Calu3 (cell line): ENCODE measurements at places on chromosomes 2 and 18. TPM values are rescaled to one million over a fixed set of nuclear protein-coding genes. Genes with fewer than 3 reads are reported as not detected.
A peak's percentile ranks its signal among the peaks of the same experiment; 100 is the strongest.

DNA sequence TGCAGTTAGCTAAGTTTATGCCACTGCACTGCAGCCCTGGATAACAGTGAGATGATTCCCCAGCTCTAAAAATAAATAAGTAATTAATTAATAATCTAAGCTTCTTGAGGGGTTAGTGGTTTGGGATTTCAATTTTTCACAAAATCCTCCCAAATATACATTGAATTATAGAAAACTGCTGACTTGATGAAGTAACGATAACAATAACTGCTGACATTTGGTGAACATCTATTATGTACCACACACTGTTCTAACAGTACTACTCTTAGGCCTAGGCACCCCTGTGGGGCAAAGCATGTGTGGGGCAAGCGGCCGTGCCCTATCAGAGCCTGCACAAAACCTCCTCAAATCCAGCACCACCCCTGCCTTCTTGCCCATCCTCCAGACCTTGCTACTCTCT is 245.8 kb upstream of the EPHA4 start:
- no peaks in the 10 kb centered on the region for H3K27me3 ChIP-seq
- no peak overlapping the region for H3K27ac ChIP-seq
- no peak overlapping the region for H3K4me3 ChIP-seq
- H3K4me1 ChIP-seq: peaks cover 21% of the 10 kb centered on the region
- DNase-seq: no peak

GRCh38 chr18:78721981-78722380 is 257.6 kb upstream of the SALL3 start:
- no peaks in the 10 kb centered on the region for H3K27me3 ChIP-seq
- no peak for DNase-seq
- H3K27ac ChIP-seq: no peak overlapping the region
- H3K36me3 ChIP-seq: peaks cover 6% of the 10 kb centered on the region
- no peak overlapping the region for H3K4me3 ChIP-seq

GRCh38 chr2:150605664-150606063 is 118.2 kb upstream of the RND3 start:
- H3K27ac ChIP-seq: no peak overlapping the region
- H3K4me1 ChIP-seq: peaks cover 27% of the 10 kb centered on the region
- no peaks in the 10 kb centered on the region for H3K27me3 ChIP-seq
- H3K36me3 ChIP-seq: no peaks in the 10 kb centered on the region
- no peak overlapping the region for H3K4me3 ChIP-seq

DNA sequence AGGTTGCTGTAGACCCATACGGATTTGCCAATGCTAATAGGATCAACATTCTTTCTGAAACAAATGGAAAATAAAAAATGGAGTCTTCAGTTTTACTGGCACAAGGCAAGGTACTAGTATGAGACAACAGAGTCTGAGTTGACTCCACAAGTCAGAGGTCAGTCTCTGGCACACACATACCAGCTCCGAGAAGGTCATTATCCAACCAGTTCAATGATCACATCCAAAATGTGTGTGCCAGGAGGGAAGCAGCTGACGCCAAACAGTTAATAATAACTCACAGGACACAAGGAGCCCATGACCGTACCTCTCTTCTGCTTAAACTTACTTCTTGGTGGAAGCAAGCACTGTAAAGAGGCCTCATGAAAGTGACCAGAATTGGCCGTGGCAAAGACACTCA is 528.6 kb downstream of the ZNF516 start:
- DNase-seq: no peak
- peaks cover 6% of the 10 kb centered on the region for H3K36me3 ChIP-seq
- no peaks in the 10 kb centered on the region for H3K27me3 ChIP-seq

DNA sequence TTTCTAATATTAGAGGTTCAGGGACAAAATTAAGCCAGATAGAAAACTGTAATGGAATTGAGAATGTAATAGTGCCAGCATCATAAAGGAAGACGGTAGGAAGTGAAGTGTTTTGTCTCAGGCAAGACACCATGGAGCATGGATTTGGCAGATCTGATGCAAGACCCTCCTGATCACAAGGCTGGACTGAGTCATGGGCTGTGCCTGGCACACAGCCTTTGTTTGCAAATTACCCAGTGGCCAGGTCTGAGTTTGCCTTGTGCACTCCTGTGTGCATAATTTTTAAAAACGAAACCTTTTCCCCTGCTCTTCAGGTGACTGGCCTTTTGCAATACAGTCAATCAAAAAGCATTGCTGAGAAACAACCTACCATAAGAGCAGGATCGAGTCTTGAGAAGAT is 2.0 kb upstream of the UPP2 start:
- H3K27ac ChIP-seq: peak overlapping the region; percentile 57
- no peaks in the 10 kb centered on the region for H3K27me3 ChIP-seq
- DNase-seq: peak; percentile 65
- no peaks in the 10 kb centered on the region for H3K36me3 ChIP-seq
- H3K4me3 ChIP-seq: no peak overlapping the region
- peaks cover 13% of the 10 kb centered on the region for H3K4me1 ChIP-seq

GRCh38 chr18:40109252-40110049 is 1845.6 kb upstream of the PIK3C3 start:
- H3K36me3 ChIP-seq: no peaks in the 10 kb centered on the region
- no peak overlapping the region for H3K4me3 ChIP-seq
- no peak overlapping the region for H3K27ac ChIP-seq
- DNase-seq: no peak
- H3K27me3 ChIP-seq: no peaks in the 10 kb centered on the region

- no peak overlapping the region for H3K4me3 ChIP-seq
- peaks cover 40% of the 10 kb centered on the region for H3K4me1 ChIP-seq
- no peak overlapping the region for H3K27ac ChIP-seq
- DNase-seq: no peak
- H3K36me3 ChIP-seq: peaks cover 7% of the 10 kb centered on the region
Observed at GRCh38 chr18:59916746-59917145, 16.9 kb downstream of the PMAIP1 start.

- H3K36me3 ChIP-seq: no peaks in the 10 kb centered on the region
- H3K4me3 ChIP-seq: no peak overlapping the region
- no peaks in the 10 kb centered on the region for H3K4me1 ChIP-seq
- H3K27ac ChIP-seq: no peak overlapping the region
Observed at GRCh38 chr2:26521054-26521912, 43.4 kb upstream of the OTOF start.

- no peaks in the 10 kb centered on the region for H3K27me3 ChIP-seq
- no peaks in the 10 kb centered on the region for H3K4me1 ChIP-seq
- no peak overlapping the region for H3K27ac ChIP-seq
Observed at GRCh38 chr2:215363039-215363438, 51.2 kb downstream of the ATIC start.

- DNase-seq: no peak
- no peaks in the 10 kb centered on the region for H3K36me3 ChIP-seq
- no peak overlapping the region for H3K27ac ChIP-seq
- H3K4me3 ChIP-seq: no peak overlapping the region
Observed at GRCh38 chr2:181046833-181047232, 66.4 kb downstream of the UBE2E3 start.

- no peaks in the 10 kb centered on the region for H3K4me1 ChIP-seq
- H3K27ac ChIP-seq: no peak overlapping the region
- peaks cover 10% of the 10 kb centered on the region for H3K27me3 ChIP-seq
- no peak overlapping the region for H3K4me3 ChIP-seq
Observed at GRCh38 chr2:75162897-75163296, 36.4 kb downstream of the TACR1 start.

DNA sequence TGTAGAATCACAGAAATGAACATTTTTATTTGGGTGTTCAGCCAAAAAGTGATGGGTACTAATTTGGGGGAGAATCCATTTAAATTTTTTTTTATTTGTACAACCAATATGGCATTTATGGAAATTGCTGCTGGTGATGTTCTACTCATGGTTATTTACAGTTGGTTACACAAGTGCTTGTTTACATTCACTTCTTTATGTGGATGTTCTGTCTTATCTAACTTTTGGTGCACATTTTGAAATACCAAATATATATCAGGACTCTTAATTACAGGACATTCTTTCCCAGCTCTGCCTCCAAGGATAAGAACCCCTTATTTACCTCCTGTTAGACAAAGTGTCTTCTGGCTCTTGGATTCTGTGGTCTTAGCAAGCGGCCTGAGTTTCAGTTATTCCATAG is 35.2 kb downstream of the NEMP2 start:
- H3K27ac ChIP-seq: no peak overlapping the region
- H3K4me1 ChIP-seq: peaks cover 9% of the 10 kb centered on the region
- H3K4me3 ChIP-seq: no peak overlapping the region
- no peaks in the 10 kb centered on the region for H3K36me3 ChIP-seq

DNA sequence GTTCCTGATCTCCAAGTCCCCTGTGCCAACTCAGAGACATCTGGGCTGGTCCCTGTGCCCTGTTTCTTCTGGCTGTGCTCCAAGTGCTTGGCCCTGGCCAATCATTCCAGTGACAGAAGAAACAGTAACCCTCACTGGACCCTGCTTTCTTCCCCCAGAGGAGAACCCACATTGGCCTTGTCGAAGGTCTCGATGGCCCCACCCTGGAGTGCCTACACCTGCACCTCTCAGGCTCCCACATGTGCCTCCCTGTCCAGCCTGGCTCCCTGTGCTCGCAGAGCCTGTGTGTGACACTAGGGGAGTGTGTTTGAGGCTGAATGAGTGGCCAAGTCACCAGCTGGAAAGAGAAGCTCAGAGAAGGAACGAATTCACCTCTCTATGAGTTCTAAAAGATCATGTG is 5.9 kb upstream of the MAL start:
- H3K36me3 ChIP-seq: no peaks in the 10 kb centered on the region
- H3K27me3 ChIP-seq: peaks cover 59% of the 10 kb centered on the region
- H3K27ac ChIP-seq: no peak overlapping the region
- H3K4me3 ChIP-seq: no peak overlapping the region
- DNase-seq: no peak
- H3K4me1 ChIP-seq: peaks cover 27% of the 10 kb centered on the region

- no peak overlapping the region for H3K4me3 ChIP-seq
- no peak for DNase-seq
- peaks cover 12% of the 10 kb centered on the region for H3K36me3 ChIP-seq
- no peaks in the 10 kb centered on the region for H3K4me1 ChIP-seq
Observed at GRCh38 chr2:86510436-86510933, 52.8 kb downstream of the CHMP3 start.

DNA sequence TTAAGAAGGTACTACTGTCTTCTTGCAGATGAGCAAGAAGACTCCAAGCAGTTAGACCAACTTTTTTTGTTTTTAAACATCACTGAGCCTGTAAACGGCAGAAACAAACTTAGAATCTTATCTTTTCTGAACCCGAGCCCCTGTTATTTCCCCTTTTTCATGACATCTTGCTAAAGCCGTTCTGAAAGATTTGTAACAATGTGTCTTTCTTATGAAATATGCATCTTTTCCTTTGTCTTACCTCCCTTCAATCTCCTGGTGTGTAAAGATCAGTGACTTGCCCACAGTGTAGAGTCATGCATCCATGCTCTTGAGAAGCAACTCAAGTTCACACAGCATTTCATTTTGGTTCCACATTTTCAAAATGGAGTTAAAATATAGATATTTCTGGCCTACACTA is 288.8 kb upstream of the CELF4 start:
- no peaks in the 10 kb centered on the region for H3K36me3 ChIP-seq
- H3K27ac ChIP-seq: no peak overlapping the region
- H3K27me3 ChIP-seq: peaks cover 16% of the 10 kb centered on the region
- DNase-seq: no peak
- H3K4me1 ChIP-seq: peaks cover 7% of the 10 kb centered on the region

DNA sequence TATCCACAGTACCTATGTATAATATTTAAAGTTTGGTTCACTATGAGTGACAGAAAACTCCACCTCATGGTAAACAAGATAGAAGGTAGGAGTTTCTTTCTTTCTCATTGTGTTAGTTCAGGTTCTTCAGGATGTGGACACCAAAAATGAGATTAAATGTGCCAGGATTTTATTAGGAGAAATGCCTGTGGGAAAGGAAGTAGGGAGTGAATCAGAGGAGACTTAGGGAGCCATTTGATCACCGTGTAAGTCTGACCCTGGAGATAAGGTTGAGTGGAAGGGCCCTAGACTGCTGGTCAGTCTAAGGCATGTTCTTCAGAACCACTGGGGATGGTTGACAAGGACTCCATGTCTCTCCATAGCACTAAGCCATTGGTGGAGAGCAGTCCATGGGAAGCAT is 8.1 kb downstream of the AOX1 start:
- H3K4me3 ChIP-seq: no peak overlapping the region
- peaks cover 55% of the 10 kb centered on the region for H3K4me1 ChIP-seq
- H3K36me3 ChIP-seq: peaks cover 4% of the 10 kb centered on the region
- H3K27ac ChIP-seq: no peak overlapping the region
- peaks cover 49% of the 10 kb centered on the region for H3K27me3 ChIP-seq

GRCh38 chr2:75604484-75604883 is 42.1 kb upstream of the MRPL19 start:
- no peaks in the 10 kb centered on the region for H3K36me3 ChIP-seq
- H3K4me1 ChIP-seq: no peaks in the 10 kb centered on the region

GRCh38 chr2:96907115-96908041 is 37.5 kb upstream of the SEMA4C start:
- no peaks in the 10 kb centered on the region for H3K36me3 ChIP-seq
- no peak overlapping the region for H3K27ac ChIP-seq
- H3K27me3 ChIP-seq: peaks cover 34% of the 10 kb centered on the region

DNA sequence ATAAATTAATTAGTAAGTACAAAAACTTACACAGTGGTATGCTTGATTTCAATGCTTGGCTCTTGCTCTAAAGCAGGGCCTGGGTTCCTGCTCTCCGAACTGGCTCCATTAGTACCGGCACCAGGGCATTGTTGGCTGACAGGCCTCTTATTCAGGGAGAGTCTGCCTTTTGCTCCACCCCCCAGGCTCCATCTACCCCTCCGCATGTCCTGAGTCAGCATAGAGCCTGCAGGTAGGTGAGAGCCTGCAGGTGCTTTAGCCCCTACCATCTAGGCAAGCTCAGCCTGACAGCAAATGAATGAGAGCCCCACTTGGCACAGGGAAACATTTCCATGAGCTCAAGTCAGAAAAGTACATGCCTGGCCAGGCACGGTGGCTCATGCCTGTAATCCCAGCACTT is 35.1 kb upstream of the EFHD1 start:
- peaks cover 4% of the 10 kb centered on the region for H3K4me1 ChIP-seq
- H3K4me3 ChIP-seq: no peak overlapping the region
- H3K36me3 ChIP-seq: peaks cover 1% of the 10 kb centered on the region
- H3K27ac ChIP-seq: no peak overlapping the region
- H3K27me3 ChIP-seq: peaks cover 3% of the 10 kb centered on the region

DNA sequence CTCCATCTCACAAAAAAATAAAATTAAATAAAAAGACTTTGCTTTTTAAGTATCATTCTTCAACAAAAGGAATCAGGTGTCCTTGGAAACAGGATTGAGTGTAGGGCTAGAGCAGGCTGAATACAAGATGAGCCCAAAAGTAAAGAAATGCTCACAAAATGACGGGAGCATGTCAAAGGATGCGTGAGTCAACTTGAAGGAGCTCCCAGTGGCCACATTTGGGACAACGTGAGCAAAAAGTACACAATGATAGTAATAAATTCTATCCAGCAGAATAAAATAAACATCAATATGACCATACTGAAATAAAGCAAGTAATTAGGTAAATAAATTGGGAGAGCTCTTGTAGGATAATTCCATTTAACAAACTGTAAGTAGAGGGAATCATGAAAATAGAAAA is 220.7 kb downstream of the PHLPP1 start:
- no peaks in the 10 kb centered on the region for H3K27me3 ChIP-seq
- H3K4me3 ChIP-seq: no peak overlapping the region
- H3K4me1 ChIP-seq: peaks cover 32% of the 10 kb centered on the region
- H3K27ac ChIP-seq: no peak overlapping the region
- H3K36me3 ChIP-seq: peaks cover 6% of the 10 kb centered on the region
- no peak for DNase-seq

The CCT4 gene
- total RNA-seq: 221 and 236 TPM in 2 replicates

The TRAPPC12 gene
- 77.0 and 88.5 TPM in 2 replicates for total RNA-seq

The TTR gene
- 0.87 and 1.7 TPM in 2 replicates for total RNA-seq

The CD302 gene
- total RNA-seq: 3.4 and 5.4 TPM in 2 replicates

The PJVK gene
- 2.6 and 4.3 TPM in 2 replicates for total RNA-seq

The EVX2 gene
- not detected in 2 replicates for total RNA-seq

The CLEC4F gene
- not detected in 2 replicates for total RNA-seq

The CD226 gene
- 0.85 and 1.5 TPM in 2 replicates for total RNA-seq

The CHCHD5 gene
- total RNA-seq: 18.0 and 20.1 TPM in 2 replicates

The LHCGR gene
- total RNA-seq: not detected in 2 replicates

The ST8SIA3 gene
- not detected in 2 replicates for total RNA-seq
